ENCODE measurements at places on chromosomes 7 and 10.

DNA sequence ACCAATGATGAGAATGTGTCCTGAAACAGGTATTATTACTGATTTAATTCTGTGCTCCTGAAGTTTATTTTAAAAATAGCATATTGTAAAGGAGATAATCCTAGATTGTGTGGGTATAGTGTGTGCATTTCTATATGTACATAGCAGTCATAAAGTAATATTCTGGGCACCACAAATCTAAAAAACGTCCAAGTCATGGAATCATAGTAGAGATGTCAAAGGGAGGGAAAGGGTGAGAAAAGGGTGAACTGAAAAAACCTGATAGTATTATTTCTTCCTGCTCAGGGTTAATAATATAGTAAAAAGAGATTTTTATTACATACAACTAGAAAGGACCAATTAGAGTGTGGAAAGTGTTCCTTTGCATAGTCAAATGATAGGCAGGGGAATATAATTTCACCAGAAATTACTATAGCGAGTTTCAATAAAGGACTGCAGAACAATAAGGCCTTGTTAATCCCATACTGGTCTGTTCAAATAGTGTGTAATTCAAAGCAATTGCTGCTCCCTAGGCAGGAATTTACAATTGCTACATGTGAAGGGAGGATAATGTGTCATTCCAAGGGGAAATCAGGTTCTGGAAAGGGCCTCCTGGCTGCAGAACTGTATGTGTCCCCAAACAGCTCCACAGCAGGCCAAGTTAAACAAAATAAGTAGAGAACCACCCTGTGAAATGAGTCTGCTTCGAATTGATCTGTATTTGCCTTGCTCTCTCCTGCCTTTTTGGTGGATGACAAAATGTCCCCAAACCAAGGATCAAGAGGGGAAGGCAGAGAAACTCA is 42.5 kb upstream of the KMT2E start:
- no peak for DNase-seq

- no peak for DNase-seq
Measured at GRCh38 chr7:133829336-133829897, 297.7 kb upstream of the LRGUK start.

DNA sequence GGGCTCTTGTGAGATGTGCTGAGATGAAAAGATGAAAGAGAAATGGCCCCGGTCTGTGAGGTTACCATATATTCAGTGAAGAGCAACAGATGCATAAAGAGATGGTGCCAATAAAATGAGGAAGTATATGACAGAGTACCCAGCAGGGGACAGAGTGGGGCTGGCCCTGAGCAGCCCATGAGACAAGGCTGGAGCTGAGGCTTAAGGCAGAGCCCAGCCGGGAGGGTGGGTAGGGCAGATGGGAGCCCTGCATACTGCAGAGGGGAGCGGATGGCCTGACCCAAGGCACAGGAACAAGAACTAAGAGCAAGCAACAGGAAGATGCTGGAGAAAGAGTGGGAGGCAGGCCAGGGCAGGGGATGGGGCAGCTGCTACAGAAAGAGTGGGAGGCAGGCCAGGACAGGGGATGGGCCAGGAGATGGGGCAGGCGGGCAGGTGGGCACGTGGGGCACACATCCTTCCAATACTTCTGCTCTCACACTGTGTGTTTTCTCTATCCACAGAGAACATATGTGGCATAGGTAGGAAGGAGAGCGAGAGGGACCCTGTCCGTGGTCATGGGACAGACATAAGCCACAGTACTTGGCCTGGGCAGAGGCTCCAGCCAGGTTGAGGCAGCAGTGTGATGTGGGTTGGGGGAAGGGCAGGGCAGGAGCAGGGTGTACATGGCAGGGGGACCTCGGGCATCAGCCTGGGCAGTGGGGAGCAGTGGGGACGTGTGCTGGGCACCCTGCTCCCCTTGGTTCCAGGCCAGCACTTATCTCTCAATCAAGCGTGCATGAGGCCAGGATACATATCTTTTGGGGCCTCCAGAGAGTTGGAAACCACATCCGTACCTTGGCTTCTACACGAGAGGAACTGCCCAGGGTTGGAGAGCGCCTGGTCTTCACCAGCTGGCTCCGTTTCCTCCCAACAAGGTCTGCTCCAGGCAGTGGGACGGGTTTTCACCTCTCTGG is 91.6 kb upstream of the IKZF1 start:
- DNase-seq = no peak

DNA sequence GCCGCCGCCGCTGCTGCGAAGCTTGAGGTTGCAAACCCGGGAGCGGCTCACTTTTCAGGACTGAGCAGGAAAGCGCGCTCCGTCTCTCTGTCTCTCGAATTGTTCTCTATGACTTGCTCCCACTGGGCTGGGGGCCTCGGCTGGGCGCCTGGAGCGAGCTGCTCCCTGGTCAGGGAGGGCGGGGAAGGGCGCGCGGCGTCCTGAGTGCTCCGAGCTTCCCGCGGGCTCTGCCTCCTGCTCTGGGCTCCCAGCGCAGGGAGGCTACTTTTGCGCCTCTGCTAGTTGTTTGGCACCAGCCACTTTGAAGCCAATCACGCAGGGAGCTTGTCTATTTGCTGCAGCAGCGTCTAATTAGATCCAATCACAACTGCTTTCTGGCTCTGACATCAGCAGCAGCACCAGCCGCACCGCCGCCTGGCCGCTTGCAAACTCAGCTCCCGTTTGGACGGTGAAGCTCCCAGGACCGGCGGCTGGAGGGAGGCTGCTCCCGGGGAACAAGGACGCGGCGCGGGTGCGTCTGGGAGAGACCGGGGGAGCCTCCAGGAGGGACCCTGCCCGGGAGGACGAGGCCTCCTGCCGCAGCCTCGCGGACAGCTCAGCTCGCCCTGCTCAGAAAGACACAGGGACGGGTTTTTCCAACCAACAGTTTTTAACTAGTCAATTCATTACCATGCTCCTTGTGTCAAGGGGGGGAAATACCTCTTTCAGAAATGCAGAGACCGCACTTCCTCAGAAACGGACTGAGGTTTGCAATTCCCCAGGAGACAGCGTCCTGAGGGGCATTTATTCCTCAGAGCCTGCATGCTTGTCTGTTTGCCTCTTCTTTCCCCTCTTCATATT is at the start of gene ADARB2:
ADARB2 (minus strand) TSS at position 304 of the 840 bp plus-strand sequence.
- no peak for DNase-seq

DNA sequence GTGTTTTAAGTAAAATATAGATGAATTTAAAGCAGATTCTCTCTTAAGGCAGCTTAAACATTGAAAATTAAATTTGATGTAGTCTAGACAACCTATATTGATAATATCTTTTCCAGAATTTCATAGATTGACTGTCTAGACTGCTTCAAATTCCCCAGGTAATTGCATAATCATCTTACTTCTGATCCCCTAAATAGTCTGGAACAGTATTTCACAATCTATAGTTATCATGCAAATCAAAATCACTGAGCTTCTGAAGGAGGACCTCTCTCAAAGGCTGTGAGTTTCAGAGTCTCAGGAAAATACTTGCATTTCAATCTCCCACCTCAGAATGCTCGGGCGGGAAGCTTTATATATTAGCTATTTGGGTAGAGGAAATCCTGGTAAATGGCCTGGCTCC is 87.3 kb downstream of the SEMA3A start:
- no peak for DNase-seq

Data from AG09319 (cell line).